Stimulated activated CD4-positive, alpha-beta T cell treated with anti-CD3 and anti-CD28 coated beads, Interleukin-4, amount 100 ng/mL, for 48 hours (primary cell): ENCODE measurements at places on chromosomes 5 and 9.
A peak's percentile ranks its signal among the peaks of the same experiment; 100 is the strongest.

DNA sequence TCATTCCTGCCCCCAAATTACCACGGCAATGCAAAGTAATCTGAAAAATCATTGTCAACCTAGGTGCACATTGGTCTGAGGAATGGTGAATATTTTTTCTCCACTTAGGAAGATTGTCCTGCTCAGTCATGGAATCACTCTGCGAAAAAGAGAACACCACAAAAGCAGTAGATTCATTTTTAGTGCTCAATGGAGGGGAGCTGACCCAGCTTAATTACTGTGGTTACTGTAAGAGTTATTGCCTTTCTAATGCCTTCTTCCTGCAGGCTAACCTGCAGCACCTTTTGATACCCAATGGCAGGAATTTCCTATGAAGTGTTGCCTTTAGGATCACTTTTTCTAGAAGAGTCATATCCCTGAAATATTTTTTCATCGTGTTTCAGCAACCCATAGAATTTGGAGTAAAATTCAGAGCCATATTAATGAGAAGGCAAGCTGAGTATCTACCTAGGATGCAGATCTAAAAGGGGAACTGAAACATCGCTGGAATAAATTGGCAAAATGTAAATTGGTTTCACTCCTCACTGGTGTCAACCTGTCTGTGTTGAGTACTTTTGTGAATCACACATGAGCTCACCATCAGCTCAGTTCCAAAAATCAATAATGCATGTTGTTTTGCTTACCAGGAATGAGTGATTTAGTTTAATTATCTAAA lies 464.5 kb downstream of the CSNK1G3 start:
- DNase-seq: no peak

GRCh38 chr9:132056717-132057560 lies 22.7 kb downstream of the MED27 start:
- DNase-seq: no peak

DNA sequence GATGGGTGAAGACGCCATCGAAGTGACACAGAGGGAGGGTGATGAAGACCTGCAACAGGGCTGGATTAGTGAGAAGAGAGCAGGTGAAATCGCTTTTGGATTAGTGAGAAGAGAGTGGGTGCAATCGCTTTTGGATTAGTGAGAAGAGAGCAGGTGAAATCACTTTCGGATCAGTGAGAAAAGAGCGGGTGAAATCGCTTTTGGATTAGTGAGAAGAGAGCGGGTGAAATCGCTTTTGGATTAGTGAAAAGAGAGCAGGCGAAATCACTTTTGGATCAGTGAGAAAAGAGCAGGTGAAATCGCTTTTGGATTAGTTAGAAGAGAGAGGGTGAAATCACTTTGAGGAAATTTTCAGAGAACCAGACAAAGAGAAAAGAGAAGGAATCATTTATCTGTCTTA lies 67.2 kb upstream of the TRIO start:
- no peak for DNase-seq

DNA sequence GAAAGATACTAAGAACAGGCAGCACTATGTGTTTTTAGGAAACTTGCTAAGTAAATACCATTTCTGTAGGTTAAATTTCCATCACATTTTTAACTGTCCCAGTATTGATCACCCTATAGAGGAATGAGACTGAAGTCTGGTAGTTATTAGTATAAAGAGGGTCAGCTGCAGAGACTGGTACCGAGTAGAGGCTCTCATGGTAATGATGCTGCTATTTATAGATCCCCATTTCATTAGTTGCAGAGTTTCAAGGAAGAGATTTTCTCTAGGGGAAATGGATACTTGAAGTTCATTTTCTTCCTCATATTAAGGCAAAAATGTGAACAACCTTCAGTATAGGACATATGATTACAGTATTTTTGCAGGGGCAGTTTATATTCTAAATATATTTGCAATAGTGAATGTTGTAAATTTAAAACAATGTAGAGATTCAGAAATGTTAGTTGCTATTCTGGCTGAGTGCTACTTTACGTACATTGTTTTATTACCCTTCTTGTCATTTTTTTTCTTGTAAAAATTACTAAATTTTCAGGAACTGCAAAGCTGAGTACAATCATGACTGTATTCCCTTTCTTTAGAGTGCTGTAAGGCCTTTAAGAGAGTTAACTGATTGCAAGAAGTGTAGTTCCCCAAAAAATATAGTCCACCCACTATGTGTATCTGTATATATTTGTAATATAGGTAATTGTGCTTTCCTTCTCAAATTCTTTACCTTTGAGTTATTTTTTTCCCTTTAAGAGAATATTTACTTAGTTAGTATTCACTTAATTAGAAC lies 14.7 kb downstream of the PBX3 start:
- no peak for DNase-seq

GRCh38 chr5:65809817-65810531 lies 88.0 kb downstream of the NLN start:
- no peak for DNase-seq

- DNase-seq: no peak
Measured at GRCh38 chr5:170642066-170642735, 138.4 kb downstream of the KCNIP1 start.

- no peak for DNase-seq
Measured at GRCh38 chr9:78062710-78063109, 31.1 kb upstream of the GNAQ start.

DNA sequence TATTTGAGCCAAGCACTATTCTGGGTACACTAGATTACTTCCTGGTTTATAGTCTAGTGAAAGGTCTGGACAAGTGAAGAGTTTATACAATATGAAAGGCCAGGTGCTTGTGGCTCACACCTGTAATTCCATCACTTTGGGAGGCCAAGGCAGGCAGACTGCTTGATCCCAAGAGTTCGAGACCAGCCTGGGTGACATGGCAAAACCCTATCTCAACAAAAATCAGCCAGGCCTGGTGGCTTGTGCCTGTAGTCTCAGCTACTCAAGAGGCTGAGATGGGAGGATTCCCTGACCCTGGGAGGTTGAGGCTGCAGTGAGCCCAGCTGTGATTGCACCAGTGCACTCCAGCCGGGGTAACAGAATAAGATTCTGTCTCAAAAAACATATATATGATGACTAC lies 9.5 kb upstream of the TXNDC15 start:
- no peak for DNase-seq

DNA sequence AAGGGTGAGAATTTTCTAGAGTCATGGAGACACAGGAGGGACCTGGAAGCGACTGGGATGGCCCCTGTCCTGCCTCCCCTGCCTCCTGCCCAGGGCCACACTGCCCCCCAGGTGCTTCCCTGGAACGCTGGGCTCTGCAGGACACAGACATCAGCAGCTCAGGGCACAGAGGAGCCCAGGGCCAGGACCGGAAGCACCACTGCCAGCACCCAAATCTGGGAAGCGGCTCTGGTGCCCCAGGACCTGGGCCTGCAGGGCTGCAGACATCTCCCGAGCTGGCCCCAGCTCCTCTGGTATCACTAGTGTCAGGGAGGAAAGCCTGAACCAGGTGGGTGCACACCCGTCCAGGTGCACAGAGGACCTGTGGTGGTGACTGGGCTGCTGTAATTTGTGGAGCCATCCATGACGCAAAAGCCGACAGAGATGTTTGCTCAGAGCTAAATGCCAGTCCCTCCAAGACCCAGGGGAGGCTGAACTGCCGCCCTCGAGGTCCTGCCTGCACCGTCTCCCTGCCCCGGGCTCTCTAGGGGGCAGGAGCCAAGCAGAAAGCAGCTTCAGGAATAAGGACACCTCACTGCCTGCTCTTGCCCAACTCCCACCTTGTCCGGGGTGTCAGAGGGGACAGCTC lies 46.0 kb upstream of the SIMC1 start:
- no peak for DNase-seq

DNA sequence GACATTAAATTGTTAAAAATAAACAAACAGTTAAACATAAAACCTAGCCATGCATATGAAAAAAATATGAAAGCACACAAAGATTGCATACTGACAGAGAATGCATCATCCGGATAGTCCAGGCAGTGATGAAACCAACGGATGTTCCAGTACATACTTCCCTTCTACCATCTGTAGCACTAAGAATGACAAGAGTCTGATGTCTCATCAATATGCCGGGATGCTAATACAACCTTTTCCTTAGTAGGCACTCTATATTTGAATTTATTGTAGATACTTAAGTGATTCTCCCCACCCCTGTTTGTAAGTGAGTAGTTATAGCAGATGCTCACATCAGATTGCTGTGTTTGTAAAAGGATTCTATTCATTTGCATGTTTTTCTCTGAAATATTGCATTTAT lies 571.2 kb upstream of the WWC1 start:
- DNase-seq: no peak

DNA sequence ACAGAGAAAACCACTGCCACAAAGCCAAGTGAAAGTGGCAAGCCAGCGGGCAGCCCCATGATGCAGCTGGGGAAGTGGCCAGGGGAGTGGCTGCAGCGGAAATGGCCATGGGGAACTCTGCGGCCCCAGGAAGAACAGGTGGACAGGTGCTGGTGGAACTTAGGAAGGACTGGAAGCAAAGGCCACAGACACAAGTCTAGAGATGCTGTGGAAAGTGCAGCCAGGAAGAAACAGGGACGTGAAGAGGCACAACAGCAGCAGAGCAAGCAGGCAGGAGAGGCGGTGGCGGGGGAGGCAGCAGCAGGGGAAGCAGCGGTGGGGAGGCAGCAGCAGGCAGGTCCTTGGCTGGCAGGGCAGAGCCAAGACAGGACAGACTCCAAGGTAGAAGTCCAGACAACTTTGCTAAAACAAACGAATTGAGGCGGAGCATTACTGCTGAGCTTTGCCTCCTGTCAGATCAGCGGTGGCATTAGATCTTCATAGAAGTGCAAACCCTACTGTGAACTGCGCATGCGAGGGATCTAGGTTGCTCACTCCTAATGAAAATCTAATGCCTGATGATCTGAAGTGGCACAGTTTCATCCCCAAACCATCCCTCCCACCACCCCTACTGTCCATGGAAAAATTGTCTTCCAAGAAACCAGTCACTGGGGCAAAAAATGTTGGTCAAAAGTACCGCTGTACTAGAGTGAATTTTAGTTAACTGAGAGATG lies 11.8 kb downstream of the SURF6 start:
- DNase-seq: no peak

- DNase-seq: no peak
Measured at GRCh38 chr5:90965110-90965685, 406.6 kb downstream of the ADGRV1 start.

- no peak for DNase-seq
Measured at GRCh38 chr9:3343671-3344070, 182.1 kb downstream of the RFX3 start.

- peak; percentile 1 for DNase-seq
Measured at GRCh38 chr5:80516826-80517225, 28.9 kb downstream of the FAM151B start.

- no peak for DNase-seq
Measured at GRCh38 chr9:88289532-88289931, 98.7 kb upstream of the SPIN1 start.

GRCh38 chr5:126659805-126660482 lies 59.2 kb downstream of the PHAX start:
- no peak for DNase-seq

GRCh38 chr5:6178846-6179532 lies 199.4 kb downstream of the MED10 start:
- no peak for DNase-seq

GRCh38 chr5:97937846-97938245 lies 754.8 kb upstream of the RIOK2 start:
- no peak for DNase-seq

- no peak for DNase-seq
Measured at GRCh38 chr9:109728686-109729300, 51.2 kb upstream of the PALM2AKAP2 start.

DNA sequence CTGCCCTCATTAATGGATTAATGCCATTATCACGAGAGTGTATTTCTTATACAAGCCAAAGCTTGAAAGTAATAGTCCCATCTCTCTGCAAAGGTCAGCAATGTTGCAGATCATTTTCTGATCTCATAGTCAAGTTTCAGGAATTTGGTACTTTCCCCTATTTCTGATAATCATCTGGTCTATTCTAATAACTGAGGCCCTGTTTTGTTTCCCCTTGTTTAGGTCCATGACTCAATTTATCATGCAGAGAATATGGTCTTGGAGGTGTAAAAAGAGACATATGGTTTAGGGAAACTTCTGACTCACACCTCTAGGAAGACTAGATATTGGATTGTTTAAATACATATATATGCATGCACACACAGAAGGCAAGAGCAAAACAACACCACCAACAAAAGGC lies 339.3 kb upstream of the NUDT12 start:
- DNase-seq: no peak

GRCh38 chr5:1203968-1204692 lies 2.7 kb downstream of the SLC6A19 start:
- DNase-seq: no peak

DNA sequence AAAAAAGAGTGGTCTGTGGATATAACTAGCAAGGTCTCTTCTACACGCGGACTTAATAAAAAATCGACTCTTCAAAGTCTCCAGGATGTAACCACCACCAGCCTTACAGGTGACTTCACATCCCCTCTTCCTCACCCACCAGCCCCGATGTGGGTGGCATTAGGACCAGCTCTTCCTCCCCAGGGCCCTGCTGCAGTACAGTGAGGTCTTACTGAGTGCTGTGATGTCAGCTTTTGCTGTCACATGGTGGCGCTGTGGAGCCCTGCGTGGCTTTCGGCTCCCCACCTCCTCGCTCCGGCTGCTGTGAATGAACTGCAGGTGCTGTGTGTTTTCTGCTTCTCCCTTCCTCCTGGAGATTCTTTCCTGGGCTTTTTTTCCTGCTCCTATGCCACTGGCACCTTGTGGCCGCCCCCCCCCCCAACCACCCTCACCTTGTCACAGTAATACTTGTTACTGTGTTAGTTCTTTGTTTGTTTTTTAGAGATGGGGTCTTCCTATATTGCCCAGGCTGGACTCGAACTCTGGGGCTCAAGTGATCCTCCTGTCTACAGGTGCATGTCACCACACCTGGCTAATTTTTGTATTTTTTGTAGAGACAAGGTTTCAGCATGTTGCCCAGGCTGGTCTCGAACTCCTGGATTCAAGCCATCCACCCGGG lies 15.8 kb upstream of the RAPGEF1 start:
- peak; percentile 87 for DNase-seq

DNA sequence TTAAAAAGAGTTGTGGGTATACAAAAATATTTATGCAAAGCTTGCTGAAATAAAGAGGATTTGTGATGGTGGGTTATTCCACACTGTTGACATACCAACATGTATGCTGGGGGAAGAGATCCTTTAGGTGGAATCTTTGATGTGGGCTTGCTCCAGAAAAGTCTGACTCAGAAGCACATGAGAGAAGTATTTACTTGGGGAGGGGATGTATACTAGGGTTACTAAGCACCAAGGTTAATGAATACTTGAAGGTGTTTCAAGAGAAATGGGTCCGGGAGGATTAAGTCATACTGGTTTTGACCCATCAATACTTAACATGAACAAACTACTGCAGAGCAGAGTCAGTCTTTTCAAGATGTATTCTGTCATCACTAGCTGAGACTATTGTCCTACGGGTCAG lies 316.4 kb upstream of the GRIN3A start:
- no peak for DNase-seq
